ENCODE measurements at places on chromosomes 7 and 10.

- DNase-seq = no peak
Observed at GRCh38 chr10:93287775-93288174, 194.4 kb downstream of the MYOF start.

DNA sequence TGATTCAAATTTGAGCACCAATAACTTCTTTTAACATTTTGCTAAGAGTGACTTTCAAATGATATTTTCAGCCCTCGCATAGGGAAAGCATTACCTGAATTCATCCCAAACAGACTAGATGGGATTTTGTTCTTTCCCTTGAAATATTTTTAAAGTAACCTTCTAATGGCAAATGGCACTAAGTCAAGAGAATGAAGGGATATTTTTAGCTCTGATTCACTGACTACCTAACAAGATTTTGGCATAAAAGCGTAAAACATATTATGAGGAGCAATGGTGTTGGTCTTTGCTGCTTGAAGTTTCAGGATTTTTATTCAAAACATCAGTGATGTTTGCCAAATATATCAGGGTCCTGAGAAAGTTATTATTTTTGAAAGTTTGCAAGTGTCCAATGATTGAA lies 290.3 kb downstream of the CDK14 start:
- DNase-seq = no peak

DNA sequence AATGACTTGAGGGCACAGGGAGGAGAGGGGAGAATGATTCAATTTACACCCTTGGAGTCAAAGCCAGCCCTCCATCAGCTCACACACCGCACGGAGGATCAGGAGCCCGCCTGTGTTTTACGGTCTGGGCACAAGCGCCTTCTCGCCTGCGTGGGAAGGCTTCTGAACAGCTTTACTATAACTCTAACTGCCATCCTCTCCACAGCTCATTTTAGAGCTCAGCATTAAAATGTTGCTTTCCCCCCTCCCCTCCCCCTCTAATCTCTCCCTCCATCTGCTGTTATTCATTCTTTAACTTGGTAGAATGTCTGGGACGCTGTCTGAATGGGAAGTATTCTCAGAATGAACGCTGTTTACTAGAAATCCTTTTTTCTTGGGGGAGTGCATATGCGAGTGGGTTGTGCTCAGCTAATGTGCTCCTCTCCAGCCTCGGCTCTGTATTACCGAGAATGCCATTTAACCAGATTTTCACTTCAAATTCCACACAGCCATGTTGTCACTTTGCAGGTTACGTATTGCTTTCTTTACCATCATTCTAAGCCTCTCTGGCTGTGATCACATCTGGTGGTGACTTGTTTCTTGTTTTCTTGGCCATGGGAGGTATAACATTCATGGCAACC lies 140.1 kb downstream of the GFRA1 start:
- DNase-seq = no peak

GRCh38 chr10:108147346-108147745 lies 982.8 kb upstream of the SORCS1 start:
- DNase-seq = no peak

- DNase-seq = no peak
Observed at GRCh38 chr7:37435156-37435855, 13.4 kb downstream of the ELMO1 start.

- no peak for DNase-seq
Observed at GRCh38 chr10:33120275-33120674, 162.2 kb upstream of the ITGB1 start.

GRCh38 chr7:40746841-40747556 lies 612.2 kb downstream of the SUGCT start:
- no peak for DNase-seq

DNA sequence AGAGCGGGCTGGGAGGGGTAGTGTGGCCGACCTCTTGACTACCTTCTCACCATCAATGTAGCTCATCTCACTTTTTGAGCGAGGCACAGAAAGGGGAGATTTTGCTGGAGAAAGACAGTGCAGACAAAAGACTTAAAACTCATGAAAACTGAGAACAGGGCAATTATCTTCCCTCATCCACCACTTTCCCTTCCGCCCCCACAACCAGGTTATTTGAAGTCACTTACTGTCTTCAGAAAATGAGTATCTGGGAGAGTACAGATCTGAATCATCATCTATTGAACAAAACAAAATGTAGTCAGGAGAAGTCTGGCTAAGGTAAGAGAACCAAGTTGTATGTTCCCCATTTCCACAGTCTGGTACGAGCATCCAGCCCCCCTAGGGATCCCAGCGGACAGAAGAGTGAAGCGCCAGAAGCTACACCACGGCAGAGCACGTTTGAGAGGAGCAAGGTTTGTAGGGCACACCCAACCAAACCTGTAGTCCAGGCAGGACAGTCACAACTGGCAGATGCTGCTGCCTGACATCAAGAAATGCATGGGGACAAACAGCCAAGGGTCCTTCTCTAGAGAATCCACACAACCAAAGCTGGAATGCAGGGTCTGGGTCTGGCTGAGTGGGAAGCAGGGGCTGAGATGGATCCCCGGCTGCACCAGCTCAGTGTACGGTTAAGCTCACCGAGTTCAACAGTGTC lies 93.4 kb upstream of the PDLIM1 start:
- DNase-seq = no peak

DNA sequence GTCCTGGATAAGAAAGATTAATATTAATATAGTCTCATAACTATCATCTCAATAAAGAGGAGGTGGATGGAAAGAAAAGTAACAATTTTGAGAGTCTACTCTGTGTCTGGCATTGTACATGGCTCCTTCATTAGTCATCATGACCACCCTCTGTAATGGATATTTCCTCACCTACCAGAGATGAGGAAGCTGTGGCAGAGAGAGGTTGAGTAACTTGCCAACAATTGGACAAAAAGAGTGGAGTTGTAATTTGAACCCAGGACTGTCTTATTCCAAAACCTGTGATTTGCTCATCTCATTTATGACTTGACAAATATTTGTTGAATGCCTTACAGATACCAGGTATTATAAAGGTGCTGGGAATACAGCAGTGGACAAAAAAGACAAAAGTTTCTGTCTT lies 2.1 kb upstream of the IDE start:
- DNase-seq = no peak

DNA sequence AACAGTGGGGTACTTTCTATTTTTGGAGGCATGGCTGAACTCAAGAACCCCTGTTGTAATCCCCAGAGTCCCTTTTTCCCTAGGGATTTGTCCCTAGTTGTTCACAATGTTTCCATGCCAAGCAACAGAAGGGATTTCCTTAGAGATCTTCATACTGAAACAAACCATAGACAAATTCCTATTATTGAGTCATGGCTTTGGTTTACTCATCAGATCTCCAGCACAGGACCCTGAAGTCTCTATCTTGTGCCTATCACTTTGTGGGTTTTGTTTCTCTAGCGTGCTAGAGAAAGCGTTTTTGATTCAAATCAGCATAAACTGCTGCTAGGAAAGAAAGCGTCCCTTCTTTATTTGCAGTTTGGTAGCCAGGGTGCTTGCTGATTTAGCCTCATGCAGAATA lies 165.0 kb downstream of the BAMBI start:
- DNase-seq = no peak

GRCh38 chr10:126017961-126018560 lies 121.7 kb downstream of the FANK1 start:
- no peak for DNase-seq

DNA sequence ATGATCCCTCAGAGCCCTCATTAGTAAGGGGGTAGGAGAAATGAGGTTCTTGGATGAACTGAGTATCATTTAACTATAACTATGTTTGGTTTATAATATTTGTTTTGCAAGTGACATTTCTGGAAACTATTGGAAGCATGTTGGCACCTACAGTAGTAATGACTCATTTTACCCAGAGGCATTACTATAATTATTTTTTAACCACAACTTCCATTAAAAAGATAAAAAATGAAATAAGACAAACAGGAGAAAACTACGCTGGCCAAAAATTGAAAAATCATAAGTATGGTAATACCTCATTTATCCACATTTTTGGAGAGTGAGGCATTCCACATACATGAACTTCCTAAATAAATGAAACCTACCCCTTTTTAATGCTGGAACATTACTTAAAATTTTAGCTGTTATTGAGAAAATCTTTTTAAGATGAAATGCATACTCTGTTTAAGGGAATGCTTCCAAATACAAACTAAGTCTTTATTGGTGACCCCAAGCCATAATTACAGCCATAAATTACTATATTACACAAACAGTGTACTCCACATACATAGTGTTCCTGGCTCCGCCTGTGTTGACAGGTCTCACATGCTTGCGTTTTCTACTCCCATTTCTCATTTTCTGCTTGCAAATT lies 84.6 kb upstream of the CAPZA2 start:
- no peak for DNase-seq

DNA sequence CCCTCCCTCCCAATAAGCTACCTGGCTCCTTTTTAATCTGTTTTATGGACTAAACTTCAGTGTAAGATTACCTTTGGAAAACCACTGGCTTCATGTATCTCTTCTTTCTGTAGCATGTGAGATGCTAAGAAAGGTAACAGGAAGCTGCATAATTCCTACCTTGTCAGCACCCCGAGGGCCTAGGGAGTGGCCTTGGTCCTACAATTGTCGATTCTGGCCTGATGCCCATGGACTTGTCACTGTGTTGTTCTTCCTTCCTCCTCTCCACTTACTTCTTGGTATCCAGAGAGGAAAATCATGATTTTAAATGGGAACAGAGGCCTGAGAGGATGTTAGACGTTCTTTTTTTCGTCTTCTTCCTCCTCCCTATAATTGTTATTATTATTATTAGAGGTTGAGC lies 42.9 kb upstream of the PDZD8 start:
- no peak for DNase-seq

DNA sequence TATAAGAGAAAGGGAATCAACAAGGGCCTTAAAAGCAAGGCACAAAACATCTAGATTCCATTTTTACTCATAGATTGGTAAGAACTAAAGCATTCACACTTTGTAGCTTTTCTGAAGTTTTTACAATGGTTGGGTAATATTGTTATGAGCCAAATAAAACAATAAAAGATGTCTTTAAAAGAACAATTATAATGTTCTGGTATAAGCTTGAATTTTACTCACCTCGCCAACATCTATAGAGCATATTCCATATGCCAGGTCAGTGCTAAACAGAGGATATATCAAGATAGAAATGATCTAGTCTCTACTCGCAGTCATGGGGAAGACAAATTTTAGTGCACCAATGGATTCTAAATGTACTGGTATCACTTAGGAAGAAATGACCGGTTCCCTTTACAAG lies 11.9 kb downstream of the STEAP1 start:
- DNase-seq = no peak

GRCh38 chr7:157972914-157973313 lies 614.7 kb downstream of the PTPRN2 start:
- DNase-seq = no peak

- DNase-seq = no peak
Observed at GRCh38 chr7:95317546-95317945, 6.8 kb downstream of the PON1 start.

- peak; percentile 34 for DNase-seq
Observed at GRCh38 chr7:36967387-36967786, 243.1 kb upstream of the AOAH start.

DNA sequence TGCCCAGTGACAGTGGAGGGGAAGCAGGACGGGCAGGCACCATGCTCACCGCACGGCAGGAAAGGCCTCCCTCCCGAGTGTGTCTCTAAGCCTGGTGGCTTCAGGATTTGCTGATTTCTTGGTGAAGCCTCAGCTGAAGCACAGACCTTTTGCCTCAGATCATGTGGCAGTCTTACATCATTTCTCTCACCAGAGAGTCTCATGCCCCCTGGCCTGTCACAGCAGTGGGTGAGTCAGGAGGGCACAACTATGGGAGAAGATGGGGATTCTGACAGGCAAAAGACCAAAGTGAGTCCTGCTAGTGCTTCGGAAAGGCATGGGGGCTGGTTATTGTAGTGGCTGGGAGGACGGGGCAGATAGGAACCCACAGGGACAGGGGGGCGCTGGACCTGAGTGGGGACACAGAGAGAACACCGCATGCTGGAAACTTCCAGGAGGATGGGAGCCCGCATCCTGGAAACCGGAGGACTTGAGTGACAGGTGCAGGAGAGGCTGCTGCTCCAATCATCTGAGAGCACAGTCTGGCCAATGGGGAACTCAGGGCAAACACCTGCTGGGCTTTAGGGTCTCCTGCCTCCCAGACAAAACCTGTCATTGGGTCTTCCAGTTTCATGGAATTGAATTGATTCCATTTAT lies 166.8 kb downstream of the ADARB2 start:
- no peak for DNase-seq

- DNase-seq = peak; percentile 13
Observed at GRCh38 chr7:99006739-99007424, 128.6 kb downstream of the TRRAP start.

GRCh38 chr7:107386548-107387102 lies 83.2 kb upstream of the GPR22 start:
- DNase-seq = no peak

DNA sequence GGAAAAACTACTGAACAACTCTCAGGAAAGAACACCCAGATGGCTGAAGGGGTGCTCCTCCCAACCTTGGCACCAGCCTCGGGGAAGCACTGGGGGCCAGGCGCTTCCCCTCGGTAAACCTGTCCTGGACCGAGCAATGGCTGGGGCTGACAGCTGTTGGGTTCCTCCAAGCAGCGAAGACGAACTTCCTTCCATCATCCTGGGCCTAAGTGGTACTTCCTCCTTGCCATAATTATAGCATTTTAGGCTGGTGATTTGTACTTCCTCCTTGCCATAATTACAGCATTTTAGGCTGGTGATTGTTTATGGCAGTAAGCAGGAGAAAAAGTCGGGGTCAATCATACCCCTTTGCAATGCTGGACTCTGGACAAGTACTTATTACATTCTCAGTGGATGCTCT lies 69.3 kb downstream of the MYOF start:
- DNase-seq = no peak

DNA sequence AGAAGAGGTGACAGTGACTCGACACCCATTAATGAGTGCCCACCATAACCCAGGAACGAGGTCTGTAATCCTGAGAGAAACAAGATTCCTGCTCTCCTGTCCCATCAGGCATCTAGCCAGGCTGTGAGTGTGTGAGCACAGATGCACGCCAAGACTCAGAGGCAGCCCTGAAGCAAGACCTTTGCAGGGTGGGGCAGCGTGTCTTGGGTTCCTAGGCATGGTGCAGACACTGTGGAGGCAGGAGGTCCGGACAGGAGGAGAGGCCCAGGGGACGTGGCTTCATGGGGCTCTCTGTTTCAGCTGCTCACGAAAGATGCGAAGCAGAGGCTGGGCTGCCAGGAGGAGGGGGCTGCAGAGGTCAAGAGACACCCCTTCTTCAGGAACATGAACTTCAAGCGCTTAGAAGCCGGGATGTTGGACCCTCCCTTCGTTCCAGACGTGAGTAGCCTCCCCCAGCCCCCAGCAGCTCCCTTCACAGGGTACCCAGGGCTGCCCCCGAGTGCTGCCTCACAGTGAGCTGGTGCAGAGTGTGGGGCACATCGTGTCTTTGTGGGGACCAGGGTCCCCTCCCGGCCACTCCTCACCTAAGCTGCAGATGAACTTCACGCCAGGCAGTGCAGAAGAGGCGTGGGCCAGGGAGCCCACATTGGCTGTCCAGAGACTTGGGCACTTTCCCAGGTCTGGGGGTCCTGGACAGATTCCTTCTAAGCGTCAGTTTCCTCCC lies 94.5 kb downstream of the RGS10 start:
- DNase-seq = no peak
